IMR-90 (cell line): ENCODE measurements at places on chromosomes 6 and 20. TPM values are rescaled to one million over a fixed set of nuclear protein-coding genes. Genes with fewer than 3 reads are reported as not detected.

DNA sequence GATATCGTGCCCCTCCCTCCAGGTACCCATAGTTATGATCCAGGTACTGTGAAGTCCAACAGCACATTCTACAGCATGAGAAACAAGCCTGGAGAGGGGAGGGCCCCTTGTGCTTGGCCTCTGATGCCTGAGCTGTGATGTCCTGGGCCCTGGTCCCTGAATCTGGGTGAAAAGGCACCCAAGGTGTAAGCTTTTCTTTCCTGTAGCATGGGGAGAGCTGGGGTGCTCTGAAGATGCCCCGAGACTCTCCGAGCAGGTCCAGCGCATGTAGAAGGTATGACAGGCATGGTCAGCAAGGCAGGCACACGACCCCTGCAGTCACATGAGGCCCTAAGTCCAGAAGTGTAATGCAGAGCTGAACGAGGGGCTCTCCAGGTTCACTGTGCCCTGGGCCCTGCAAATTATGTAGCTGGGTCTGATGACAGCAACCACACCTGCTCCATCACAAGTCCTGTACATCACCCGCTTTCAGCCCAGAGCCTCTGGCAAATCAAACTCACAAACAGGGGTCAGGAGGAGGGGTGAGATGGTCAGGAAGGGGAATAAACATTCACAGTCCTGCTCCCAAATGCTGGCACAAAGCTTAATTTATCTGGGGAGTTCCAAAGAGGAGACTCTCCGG is 1.8 kb upstream of the CTSZ start:
- DNase-seq = no peak

DNA sequence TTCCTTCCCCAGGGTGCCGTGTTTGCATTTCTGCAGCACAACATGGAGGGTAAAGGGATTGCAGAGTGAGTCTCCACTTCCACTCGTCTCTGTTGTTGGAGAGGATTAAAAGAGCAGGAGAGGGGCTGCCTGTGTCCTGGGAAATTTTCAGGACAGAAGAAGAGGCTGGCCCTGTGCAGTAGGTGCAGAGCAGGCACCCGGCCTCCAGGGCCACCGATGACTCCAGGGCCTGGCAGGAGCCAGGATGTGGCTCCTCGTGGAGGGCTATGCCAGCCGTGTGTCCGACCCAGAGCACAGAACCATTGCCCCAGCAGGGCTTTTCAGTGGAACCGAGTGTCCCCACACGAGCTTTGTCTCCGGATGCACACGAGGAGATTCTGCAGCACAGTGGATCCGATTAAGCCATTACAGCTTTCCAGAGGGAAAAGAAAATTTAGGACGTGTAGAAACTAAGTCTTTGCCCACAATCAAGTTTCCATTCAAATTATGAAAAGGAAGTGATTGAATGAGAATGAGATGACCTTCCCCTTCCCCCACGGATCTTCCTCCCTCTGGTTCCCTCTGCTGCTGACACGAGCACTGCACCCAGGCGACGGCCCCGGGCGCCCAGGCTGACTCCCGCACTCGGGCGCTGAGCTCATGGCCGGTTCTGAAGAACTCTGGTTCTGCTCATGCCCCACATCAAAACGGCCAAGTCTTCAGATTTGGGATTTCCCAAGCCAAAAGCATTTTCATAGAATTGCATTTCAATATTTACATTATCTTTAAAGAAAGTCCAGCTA is 43.1 kb upstream of the UNC93A start:
- DNase-seq = no peak

- DNase-seq = no peak
These were observed 189.1 kb downstream of the TBX18 start for GRCh38 chr6:84575264-84575663.

SLC35F1 gene
- not detected in 2 replicates for total RNA-seq

TRIM40 gene
- total RNA-seq = not detected in 2 replicates

- no peak for DNase-seq
These were observed 12.8 kb downstream of the TRAF3IP2 start for GRCh38 chr6:111592726-111593511.

E2F1 gene
- total RNA-seq = 10.6 and 10.9 TPM in 2 replicates

DNA sequence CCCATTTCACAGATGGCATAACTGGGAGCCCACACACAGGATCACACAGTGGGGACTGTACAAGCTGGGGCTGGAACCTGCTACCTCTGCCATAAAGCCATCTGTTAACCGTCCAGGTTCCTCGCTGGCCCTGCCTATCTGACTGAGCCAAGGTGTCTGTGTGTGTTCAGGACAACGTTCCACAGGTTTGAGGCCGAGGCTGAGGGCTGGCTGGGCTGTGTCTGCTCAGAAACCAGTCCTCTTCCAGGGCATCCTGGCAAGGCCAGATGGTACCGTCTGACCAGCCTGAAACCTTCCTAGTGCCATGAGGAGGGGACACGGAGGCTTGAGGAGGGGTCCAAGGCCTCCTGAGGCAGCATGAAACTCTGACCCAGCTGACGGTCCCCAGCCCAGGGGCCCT is 150.6 kb downstream of the TAF4 start:
- no peak for DNase-seq
